ENCODE measurements at places on chromosomes 12 and 14.

DNA sequence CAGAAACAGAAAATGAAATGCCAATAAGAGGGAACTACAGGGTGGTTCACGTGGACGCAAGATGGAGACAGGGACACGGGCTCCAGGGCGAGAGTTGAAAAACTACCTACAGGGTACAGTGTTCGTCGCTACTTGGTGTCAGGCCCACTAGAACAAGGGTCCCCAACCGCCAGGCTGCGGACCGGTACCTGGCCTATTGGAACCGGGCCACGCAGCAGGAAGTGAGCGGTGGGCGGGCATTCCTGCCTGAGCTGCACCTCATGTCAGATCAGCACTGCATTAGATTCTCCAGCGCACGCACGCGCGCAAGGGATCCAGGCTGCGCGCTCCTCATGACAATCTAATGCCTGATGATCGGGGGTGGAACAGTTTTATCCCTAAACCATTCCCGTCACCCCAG is 14.8 kb downstream of the INF2 start:
- DNase-seq = no peak

- no peak for DNase-seq
Measured at GRCh38 chr14:102824832-102825231, 47.6 kb downstream of the TRAF3 start.

- no peak for DNase-seq
Measured at GRCh38 chr14:103727313-103727980, 11.8 kb downstream of the ZFYVE21 start.

DNA sequence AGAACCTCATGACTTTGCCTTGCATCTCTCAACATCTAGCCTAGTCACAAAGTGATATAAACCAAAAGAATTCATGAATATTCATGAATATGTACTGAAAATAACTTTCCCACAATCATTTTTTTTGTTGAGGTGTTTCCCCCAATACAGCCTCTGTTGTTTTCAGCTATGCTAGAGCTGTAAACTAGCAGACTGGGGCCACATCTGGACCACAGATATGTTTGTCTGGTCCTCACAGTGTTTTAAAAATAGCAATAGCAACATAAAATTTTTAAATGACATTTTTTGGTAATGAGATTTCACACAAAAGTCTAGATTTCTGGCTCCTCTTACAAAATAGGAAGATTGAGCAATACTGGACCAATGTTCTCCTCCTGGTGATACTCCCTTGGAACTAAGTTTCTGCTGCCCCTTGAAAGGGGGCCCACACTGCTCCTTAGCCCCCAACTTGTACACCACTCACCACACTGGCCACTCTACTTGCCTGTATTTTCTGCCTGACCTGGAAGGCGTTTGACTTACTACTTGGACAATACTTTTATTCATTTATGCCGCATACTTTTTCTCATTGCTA is 81.2 kb downstream of the BMP4 start:
- DNase-seq = no peak

DNA sequence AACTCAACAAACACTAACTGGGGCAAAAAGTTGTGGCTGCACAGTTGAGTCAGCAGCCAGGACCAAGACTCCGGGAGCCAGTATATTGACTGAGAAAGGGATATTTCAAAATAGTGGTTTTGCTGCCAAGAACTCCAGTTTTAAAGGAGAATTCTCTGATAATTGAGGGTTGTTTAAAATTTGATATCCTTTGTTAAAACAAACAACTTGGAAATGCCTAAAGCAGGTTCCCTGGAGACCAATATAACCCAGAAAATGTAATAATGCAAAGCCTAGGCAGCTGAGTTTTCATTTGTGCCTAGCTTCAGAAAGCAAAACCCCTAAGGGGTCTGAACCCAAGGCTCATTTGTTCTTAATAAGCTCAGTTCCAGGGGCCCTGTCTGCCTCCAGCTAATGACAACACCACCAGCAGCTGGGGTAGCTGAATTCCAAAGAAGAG is 311.7 kb upstream of the CCDC196 start:
- DNase-seq = no peak

All from activated CD8-positive, alpha-beta T cell treated with anti-CD3 and anti-CD28 coated beads for 36 hours (primary cell).